ENCODE measurements at places on chromosomes 16 and 17.

GRCh38 chr17:45114117-45114932, 18.0 kb downstream of the PLCD3 start:
- DNase-seq: no peak

- no peak for DNase-seq
Observed at GRCh38 chr17:9001559-9001958, 19.8 kb upstream of the NTN1 start.

GRCh38 chr17:7515911-7516610, 31.9 kb downstream of the POLR2A start:
- DNase-seq: no peak

GRCh38 chr17:29586676-29587469, 2.6 kb downstream of the GIT1 start:
- DNase-seq: no peak

DNA sequence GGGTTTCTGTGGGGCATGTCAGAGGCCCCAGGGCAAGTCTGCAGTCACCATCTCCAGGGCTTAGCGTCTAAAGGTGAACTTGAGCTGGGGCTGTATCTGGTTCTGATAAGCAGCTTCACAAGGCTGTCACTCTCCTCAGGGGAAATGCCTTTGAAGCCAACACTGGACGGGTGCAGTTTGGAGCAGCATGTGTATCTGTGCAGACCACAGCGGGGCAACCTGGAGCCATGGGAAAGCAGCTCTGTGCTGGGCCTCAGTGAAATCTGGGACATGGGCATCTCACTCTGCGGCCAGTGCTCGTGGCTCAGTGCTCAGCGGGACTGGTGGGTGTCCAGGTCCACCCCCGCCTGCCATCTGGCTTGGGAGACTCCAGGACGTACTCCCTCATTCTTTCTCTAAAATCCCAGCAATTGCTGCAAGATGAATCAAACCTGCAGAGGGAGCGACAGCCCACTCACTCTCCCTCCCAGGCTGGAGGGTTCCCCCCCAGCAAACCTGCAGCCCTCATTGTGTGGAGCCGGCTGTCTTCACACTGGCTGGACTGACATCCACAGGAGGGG, 63.5 kb downstream of the PRMT7 start:
- no peak for DNase-seq
